ENCODE measurements at places on chromosomes 2 and 18. TPM values are rescaled to one million over a fixed set of nuclear protein-coding genes. Genes with fewer than 3 reads are reported as not detected.

Gene GKN2
- total RNA-seq = 181 TPM

Gene PLCD4
- 0.89 TPM for total RNA-seq

Gene AMMECR1L
- total RNA-seq = 15.1 TPM

Gene HOXD10
- total RNA-seq = not detected

Gene CLEC4F
- 0.20 TPM for total RNA-seq

Gene C2orf92
- 7.6 TPM for total RNA-seq

Gene HOXD1
- 5.9 TPM for total RNA-seq

Gene SPP2
- not detected for total RNA-seq

Gene RAB6C
- total RNA-seq = not detected

Gene SKA1
- 3.4 TPM for total RNA-seq

Gene HMSD
- 4.7 TPM for total RNA-seq

Gene GCFC2
- total RNA-seq = 10.4 TPM

Gene C2orf68
- 37.0 TPM for total RNA-seq

Gene GMCL1
- total RNA-seq = 19.4 TPM

Gene STPG4
- 0.67 TPM for total RNA-seq

Gene FARSB
- total RNA-seq = 12.4 TPM

Gene GKN1
- not detected for total RNA-seq

Gene GYPC
- total RNA-seq = 74.0 TPM

Gene SIX3
- total RNA-seq = not detected

All from left lung (tissue), 14 donors.